ENCODE measurements at places on chromosomes 3 and 15. TPM values are rescaled to one million over a fixed set of nuclear protein-coding genes. Genes with fewer than 3 reads are reported as not detected.

DNA sequence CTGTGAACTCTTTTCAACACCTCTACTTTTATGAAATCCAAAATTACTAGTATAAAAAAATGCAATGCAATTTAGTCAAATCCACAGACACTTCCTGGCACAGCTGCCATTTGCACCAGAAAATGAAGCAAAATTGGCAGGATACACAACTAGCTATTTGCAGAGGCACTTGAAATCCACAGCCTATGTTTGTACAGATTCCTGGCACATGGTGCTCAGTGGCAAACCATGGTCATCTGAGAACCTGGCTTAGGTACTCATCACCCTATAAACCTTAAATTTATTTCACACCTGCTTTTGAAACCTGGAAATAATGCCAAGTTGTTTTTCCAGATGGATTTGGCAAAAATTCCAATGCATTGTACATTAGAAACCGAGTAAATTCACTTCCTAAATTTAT lies 20.2 kb upstream of the PPM1L start:
- DNase-seq = no peak

GRCh38 chr15:58724466-58724865 lies 25.0 kb downstream of the ADAM10 start:
- DNase-seq = no peak

The COL6A5 gene
- polyA plus RNA-seq = 0.04 TPM

The CPNE9 gene
- polyA plus RNA-seq = not detected
